ENCODE measurements at places on chromosomes 7 and 10.

- DNase-seq = no peak
Observed at GRCh38 chr7:55305135-55305534, 60.0 kb upstream of the LANCL2 start.

DNA sequence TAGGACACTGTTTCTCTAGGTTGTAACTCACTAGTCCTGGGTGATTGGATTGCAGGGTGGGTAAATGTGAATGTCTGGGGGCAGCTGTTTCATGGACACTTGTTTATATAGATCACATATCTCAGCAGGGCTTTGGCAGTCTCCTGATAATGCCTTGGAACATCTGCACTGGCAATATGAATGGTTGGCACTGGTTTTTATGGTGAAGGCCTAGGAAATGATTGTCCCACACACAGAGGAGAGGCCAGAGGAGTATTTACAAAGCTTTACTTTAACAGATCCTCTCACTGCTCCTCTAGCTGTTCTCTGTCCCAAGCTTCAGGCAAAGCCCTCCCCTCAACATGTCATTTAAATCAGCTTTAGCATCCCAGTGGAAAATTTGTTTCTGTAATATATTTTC, 171.3 kb upstream of the STEAP4 start:
- DNase-seq = no peak

GRCh38 chr7:132871419-132871818, 210.5 kb downstream of the CHCHD3 start:
- DNase-seq = no peak

GRCh38 chr7:33529070-33529469, 376.3 kb upstream of the BMPER start:
- DNase-seq = no peak

Data from NCI-H1930 (cell line).